ENCODE measurements at places on chromosomes 11 and 22.

DNA sequence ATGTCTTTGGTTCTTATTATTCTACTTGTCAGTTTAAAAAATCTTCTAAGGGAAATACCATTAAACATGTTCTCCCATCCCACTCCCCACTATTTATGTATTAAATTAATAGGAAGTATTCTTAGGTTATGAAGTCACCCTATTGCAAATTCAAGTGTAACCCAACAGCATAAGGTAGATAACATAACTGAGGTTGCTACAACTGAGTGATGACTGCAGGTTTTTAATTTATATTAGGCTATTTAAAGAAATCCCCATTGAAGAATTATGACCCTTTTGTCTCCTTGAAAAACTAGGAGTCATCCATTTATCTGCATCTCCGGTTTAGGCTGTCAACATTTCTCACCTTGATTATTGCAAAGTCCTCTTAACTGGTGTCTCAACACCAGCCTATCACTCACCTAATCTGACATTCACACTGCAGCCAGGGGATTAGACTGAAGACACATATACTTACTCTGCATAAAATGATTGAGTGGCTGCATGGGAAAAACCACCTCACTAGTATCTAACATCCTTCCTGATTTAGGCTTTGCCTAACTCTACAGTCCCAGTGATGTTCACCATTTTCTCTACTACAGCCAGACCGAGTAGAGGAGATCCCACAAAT, 649.4 kb downstream of the CNTN5 start:
- no peak for DNase-seq

DNA sequence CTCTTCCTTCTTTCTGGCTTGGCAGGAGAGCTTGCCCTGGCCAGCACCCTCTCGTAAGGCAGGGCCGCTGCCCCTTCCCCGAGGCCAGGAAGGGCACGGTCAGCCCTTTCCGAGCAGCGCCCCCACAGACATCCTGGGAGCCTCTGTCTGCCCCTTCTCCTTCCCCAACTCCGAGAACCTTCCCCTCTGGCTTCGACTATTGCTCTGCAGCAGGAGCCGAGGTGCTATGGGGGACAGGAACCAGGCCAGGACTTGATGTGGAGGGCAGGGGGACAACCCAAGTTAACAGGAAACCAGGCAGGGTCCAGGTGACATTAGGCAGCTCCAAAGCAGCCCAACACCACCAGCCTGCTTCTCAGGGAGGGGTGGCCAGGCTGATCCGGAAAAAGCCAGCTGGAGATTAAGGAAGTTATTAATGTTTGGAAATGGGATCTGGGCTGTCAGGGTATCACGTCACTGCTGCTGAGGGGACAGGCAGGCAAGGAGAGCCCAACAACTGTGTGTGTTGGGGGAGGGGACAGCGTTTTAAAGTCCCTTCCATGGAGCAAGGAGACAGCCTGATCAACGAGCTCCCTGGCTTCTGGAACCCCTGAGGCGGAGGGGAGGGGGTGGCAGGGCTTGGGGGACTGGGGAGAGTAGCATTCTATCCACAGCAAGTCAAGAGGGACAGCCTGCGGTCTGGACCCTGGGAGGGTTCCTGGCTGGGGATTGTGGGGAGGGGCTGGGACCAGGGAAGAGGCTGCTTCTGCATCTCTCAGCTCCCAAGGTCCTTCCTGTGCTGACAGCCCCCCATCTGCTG, 27.3 kb downstream of the SYT7 start:
- DNase-seq: no peak

DNA sequence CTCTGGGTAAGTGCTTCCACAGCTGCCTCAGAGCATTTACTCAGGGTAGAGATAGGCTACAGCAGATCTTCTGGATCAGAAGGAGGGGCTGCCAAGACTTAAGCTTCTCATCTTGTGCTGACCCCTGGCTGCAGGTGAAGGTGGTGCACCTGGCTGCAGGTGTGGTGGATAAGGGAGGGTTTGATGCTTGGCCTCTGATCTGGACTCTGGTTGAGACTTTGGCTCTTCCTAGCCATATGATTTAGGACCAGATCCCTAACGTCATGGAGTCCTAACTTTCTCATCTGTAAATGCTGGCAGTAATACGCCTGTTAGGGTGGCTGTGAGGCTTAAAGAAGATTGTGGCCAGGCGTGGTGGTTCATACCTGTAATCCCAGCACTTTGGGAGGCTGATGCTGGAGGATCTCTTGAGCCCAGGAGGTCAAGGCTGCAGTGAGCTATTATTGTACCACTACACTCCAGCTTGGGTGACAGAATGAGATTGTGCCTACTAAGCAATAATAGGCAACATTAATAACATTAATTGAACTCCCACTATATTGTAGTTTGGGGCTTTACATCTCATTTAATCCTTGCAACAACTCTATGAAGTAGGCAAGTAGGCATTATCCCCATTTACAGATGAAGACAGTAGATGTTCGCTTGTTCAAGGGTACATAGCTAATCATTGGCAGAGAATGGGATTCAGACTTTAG, 10.7 kb downstream of the DTX4 start:
- DNase-seq: no peak

DNA sequence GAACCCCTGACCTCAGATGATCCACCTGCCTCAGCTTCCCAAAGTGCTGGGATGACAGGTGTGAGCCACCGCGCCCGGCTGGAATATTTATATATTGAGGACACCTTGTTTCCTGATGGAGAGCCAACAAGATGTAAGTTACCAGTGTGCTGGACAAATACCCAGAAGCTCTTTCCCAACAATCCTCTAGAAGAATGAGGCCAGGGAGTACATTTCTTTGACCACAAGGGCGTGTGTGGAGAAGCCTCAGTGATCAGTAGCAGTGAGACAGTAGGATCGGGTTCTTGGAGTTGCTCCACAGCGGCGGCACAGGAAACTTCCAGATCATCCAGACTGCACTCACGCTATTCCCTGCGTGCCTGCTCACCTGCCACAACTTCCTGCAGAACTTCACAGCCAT, 10.3 kb upstream of the POLA2 start:
- no peak for DNase-seq

GRCh38 chr22:32354360-32355351, 3.0 kb upstream of the RFPL3 start:
- no peak for DNase-seq

DNA sequence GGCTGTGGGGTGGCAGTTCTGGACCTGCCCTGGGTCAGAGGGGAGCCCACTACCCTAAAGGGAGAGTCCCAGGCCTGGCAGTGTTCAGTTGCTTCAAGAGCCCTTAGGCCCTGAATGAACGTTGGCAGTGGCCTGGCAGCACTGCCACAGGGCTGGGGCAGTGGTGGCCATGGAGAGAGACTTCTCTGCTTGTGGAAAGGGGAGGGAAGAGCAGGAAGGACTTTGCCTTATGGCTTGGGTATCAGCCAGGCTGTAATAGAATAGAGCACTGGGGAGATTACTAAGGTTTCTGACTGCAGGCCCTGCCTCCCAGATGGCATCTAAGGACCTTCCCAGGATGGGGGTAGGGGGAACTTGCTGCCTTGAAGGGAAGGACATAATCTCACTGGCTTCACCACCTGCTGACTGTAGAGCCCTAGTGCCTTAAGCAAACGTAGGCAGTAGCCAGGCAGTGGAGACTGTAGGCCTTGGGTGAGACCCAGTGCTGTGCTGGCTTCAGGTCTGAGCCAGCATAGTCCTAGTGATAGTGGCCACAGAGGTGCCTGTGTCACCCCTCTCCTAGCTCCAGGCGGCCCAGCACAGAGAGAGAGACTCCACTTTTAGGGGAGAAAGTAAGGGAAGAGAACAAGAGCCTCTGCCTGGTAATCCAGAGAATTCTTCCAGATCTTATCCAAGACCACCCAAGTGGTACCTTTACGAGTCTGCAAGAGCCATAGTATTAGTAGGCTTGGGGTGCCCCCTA, 27.6 kb downstream of the PLA2G6 start:
- DNase-seq: no peak

GRCh38 chr11:72959998-72960731, 146.0 kb downstream of the ATG16L2 start:
- DNase-seq: no peak

GRCh38 chr11:113796663-113797259, 17.2 kb downstream of the CLDN25 start:
- no peak for DNase-seq

DNA sequence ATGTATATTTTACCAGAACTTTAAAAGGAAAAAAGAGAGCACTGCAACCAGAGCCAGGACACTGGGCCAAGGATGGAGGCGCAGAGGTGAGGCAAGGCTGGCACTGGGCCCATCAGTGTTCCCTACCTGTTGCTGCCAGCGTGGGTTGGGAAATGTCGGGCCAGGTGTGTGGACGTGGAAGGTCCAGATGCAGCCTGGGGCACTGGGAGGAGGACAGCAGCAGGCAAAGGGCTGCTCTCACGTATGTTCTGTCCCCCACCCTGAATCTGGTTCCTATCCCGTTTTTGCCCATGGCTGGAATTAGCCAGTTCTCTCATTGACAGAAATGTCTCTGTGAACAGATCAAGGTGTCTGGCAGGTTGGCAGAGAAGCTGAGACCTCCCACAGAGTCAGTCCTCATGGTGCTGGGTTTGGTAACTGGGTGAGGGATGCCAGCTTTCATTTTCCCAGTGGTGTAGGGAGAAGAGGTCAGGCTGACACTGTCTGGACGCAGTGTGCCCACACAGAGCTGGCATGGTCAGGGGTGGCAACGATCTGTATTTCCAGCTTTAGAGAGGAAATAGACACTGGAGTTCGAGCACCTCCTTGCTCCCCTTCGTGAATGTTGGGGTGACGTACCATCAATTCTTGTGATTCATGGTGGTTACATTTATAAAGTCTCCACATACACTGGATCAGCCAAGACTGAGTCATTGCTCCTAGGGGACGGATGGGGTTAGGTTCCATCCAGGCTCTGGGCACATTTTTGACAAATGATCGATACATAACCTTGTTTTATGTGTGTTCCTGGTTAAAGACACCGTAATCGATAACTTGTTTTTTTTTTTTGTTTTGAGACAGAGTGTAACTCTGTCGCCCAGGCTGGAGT, 4.3 kb upstream of the PNPLA3 start:
- DNase-seq: no peak

DNA sequence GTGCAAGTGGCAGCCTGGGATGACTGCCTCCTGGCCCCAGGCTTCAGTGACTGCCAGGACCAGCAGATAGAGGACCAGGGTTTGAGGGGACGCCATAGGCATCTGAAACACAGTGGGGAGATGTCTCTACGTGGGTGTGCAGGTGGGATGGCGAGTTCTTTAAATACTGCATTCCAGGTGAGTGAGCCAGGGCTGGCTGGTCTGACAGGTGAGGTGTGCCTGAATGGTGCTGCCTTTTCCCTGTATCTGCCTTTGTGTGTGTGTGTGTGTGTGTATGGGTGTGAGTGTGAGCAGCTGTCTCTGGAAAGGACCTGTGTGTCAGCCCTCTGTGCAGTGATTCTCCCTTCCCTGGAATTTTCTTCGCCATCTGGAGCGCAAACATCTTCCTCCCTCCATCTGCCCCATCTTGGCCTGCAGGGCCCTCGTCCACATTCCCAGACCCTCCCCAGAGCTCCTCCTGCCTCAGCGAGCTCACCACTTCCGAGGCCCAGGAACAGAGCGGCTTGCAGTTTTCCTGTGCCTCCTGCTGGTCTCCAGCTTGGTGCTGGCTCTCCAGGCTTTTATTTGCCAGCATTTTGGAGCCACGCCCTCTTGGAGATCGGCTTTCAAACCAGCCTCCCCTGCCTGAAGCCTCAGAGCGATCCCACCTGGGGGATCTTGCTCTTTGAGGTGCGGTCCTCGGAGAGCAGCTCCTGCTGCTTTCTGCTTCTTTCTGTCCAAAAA, at the start of gene GPHA2:
Gene GPHA2, minus strand, starts transcription at position 535 of the 723 bp plus-strand sequence. Its CDS starts 433 bp downstream, at position 102.
- DNase-seq: peak; percentile 39

DNA sequence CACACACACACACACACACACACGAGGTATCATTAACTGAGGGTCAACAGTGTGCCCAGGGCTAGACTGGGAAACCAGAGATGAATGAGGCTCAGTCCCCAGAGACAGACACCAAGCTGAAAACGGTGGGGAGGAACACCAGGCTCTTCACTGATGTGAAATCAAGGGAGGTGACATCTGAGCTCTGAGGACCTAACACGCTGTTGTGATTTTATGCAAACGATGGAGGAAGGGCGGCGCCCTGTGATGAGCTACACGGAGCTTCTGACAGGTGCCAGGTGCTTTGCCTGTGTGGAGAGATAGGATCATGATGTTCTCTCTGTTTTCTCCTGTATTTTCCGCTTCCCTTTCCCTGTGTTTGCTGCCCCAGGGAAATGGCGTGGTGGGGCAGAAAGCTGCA, 6.5 kb upstream of the CYB5R3 start:
- no peak for DNase-seq

DNA sequence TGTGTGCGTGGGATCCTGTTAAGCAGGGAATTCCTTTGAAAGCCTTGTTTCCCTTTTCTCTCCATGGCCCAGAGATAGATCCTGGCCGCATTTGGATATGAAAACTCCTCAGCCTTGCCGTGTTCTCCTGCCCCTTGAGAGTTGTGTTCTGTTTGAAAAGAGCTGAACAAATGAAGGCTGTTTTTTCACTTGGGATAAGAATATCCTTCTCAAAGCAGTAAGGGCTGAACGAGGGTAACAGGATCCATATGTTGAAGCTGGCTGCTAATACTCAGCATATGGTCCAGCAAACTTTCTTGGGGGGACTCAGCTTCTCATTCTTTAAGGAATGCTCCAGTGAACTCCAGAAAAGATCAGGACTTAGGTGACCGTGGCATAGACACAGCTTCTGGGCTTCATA, 114.5 kb upstream of the TTC12 start:
- DNase-seq: no peak

- DNase-seq: no peak
Measured at GRCh38 chr11:78332174-78332866, 85.3 kb downstream of the GAB2 start.

GRCh38 chr11:9280655-9281301, 15.6 kb upstream of the DENND5A start:
- DNase-seq: no peak

GRCh38 chr11:1933416-1934334, 13.5 kb upstream of the MRPL23 start:
- no peak for DNase-seq

DNA sequence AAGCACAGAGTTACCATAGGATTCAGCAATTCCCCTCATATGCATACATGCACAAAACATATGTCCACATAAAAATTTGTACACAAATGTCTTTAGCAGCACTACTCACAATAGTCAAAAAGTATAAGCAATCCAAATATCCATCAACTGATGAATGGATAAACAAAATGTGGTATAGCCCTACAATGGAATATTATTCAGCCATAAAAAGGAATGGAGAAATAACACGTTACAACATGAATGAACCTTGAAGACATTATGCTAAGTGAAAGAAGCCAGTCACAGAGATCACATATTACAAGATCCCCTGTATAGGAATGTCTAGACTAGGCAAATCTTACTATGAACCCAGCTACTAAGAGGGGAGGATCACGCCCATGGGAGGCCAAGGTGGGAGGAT, 7.2 kb downstream of the PRR14L start:
- no peak for DNase-seq

DNA sequence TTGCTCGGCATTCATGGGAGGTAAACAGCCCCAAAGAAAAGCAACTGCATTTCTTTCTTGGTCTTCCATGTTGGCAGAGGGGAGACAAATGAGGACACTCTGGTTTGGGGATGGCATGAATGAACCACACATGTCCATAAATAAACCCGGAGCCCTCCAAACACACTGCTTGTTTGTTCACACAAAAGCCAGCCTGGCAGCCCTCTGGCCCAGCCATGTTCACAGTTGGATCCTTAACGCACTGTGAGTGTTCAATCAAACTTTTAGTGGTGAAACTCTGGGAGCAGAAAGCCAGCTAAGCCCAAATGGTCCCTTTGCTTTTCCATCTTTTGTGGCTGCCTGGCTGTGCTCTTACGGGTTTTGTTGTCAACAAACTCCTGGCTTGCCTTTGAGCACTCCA, 336.8 kb downstream of the CADM1 start:
- no peak for DNase-seq

All from neuronal stem cell (in vitro differentiated cells).